ENCODE measurements at places on chromosomes 7 and 10. TPM values are rescaled to one million over a fixed set of nuclear protein-coding genes. Genes with fewer than 3 reads are reported as not detected.

GRCh38 chr10:75280236-75280635, 44.5 kb upstream of the COMTD1 start:
- H3K36me3 ChIP-seq: no peaks in the 10 kb centered on the region
- peaks cover 23% of the 10 kb centered on the region for H3K27me3 ChIP-seq
- no peak overlapping the region for H3K27ac ChIP-seq
- DNase-seq: no peak

Gene SPDYE16
- total RNA-seq: not detected

Gene VIPR2
- total RNA-seq: 0.04 TPM

GRCh38 chr7:6628045-6628444, 9.1 kb upstream of the ZNF316 start:
- H3K27ac ChIP-seq: no peak overlapping the region
- H3K4me1 ChIP-seq: no peaks in the 10 kb centered on the region
- no peak overlapping the region for H3K4me3 ChIP-seq
- DNase-seq: no peak

- peak overlapping the region; percentile 69 for H3K27ac ChIP-seq
- no peaks in the 10 kb centered on the region for H3K36me3 ChIP-seq
- H3K27me3 ChIP-seq: no peaks in the 10 kb centered on the region
- peaks cover 65% of the 10 kb centered on the region for H3K4me1 ChIP-seq
- DNase-seq: peak; percentile 31
Observed at GRCh38 chr7:99128076-99128950, 15.6 kb downstream of the SMURF1 start.

DNA sequence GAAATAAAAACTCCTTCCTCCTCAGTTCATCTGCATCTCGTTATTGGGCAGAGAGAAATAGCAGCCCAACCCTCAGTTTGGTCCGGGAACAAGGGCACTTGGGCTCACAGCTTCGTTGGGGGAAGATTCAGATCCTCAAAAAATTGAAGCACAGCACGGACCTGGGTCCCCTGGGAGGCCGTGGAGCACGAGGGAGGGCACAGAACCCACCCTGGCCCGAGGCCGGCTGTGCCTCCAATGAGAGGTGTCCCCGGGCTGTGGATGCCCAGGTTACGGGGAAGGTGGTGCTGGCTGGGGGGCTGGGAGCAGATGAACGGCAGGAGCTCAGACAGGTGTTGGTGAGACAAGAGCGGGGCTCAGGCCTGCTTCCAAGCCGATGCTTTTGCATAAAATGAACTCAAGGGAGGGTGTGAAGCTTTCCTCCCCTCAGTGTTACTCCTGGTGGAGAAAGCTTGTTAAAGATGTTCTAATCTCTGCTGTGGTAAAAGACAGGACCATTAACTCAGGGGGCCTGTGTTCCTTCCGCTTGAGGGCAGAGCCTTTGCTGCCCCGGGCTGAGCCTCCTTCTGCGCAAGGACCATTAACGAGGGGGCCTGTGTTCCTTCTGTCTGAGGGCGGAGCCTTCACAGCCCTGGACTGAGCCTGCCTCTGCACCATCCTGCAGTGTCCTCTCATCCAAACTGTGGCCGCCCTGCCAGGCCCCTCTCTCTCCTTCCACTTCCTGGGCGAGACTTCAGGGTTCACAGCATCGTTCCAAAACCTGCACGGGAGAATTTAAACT, 302.2 kb downstream of the ADARB2 start:
- no peak overlapping the region for H3K4me3 ChIP-seq
- DNase-seq: no peak
- no peaks in the 10 kb centered on the region for H3K36me3 ChIP-seq
- no peaks in the 10 kb centered on the region for H3K27me3 ChIP-seq
- no peak overlapping the region for H3K27ac ChIP-seq

Gene RET
- 0.04 TPM for total RNA-seq

GRCh38 chr10:115503546-115503945, 410.4 kb downstream of the ATRNL1 start:
- H3K27ac ChIP-seq: no peak overlapping the region
- H3K4me3 ChIP-seq: no peak overlapping the region
- no peaks in the 10 kb centered on the region for H3K27me3 ChIP-seq

- no peak for DNase-seq
- no peak overlapping the region for H3K4me3 ChIP-seq
- no peaks in the 10 kb centered on the region for H3K4me1 ChIP-seq
- no peaks in the 10 kb centered on the region for H3K36me3 ChIP-seq
Observed at GRCh38 chr10:122051609-122052385, 62.8 kb downstream of the TACC2 start.

Gene TMEM140
- total RNA-seq: 0.29 TPM

DNA sequence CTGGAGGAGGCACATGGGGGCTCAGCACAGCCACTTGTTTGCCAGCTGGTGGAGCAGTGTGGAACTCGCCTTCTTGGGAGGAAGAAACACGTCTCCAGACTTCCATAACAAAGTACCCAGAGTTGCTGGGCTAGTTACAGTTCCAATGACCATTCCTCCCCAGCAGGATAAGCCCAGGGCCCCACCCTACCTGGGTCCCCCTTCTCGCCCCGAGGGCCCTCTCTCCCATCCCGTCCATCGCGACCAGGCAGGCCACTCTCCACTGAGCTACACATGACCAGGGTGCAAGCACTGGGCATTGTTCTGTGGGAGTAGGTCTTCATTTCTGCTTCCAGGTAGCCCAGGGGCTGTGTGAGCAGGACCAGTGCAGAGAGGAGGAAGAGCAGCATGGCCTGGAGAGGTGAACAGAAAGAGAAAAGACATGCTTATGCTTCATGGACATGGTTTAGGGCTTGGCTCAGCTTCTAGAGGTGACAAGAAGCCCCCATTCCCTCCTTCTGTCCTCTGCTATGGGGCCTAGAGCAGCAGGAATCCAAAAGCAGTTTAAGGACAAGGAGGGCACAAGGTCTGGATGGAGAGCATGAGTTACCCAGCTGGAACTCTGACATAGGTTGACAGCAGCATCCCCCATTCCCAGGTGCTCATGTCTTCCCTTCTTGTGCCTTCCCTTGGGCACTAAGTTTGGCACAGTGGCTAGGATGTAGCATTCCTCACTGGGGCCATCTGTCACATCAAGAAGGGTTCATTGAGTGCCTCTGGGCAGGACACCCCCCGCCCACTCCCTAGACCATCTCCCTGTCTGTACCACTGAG, 2.4 kb downstream of the SFTPD start:
- DNase-seq: no peak
- no peak overlapping the region for H3K4me3 ChIP-seq
- peaks cover 2% of the 10 kb centered on the region for H3K27me3 ChIP-seq
- H3K36me3 ChIP-seq: no peaks in the 10 kb centered on the region

Gene SLC13A4
- 0.66 TPM for total RNA-seq

- H3K4me1 ChIP-seq: no peaks in the 10 kb centered on the region
- DNase-seq: no peak
- no peak overlapping the region for H3K27ac ChIP-seq
- H3K36me3 ChIP-seq: no peaks in the 10 kb centered on the region
- no peak overlapping the region for H3K4me3 ChIP-seq
- no peaks in the 10 kb centered on the region for H3K27me3 ChIP-seq
Observed at GRCh38 chr10:62850646-62851045, 34.5 kb upstream of the EGR2 start.

DNA sequence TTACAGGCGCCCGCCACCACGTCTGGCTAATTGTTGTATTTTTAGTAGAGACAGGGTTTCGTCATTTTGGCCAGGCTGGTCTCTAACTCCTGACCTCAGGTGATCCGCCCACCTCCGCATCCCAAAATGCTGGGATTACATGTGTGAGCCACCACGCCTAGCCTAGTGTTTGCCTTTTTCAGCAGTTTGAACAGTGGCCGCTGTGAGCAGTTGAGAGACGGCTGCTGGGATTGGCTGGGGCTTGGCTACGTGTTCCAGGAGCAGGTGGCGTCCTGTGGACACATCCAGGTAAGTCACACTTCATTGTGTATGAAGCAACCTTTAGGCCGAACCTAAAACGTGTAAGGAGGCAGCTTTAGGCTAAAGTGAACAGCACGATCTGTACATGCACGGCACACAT, 231.8 kb upstream of the PITRM1 start:
- no peak for DNase-seq
- H3K4me3 ChIP-seq: no peak overlapping the region
- no peak overlapping the region for H3K27ac ChIP-seq
- no peaks in the 10 kb centered on the region for H3K36me3 ChIP-seq
- peaks cover 8% of the 10 kb centered on the region for H3K27me3 ChIP-seq
- H3K4me1 ChIP-seq: peaks cover 1% of the 10 kb centered on the region

Gene ZNF138
- 15.7 TPM for total RNA-seq

GRCh38 chr10:114541081-114541796, 116.8 kb downstream of the ABLIM1 start:
- no peak overlapping the region for H3K27ac ChIP-seq
- H3K36me3 ChIP-seq: no peaks in the 10 kb centered on the region
- H3K27me3 ChIP-seq: no peaks in the 10 kb centered on the region
- no peaks in the 10 kb centered on the region for H3K4me1 ChIP-seq

Measured in K562 (cell line).